ENCODE measurements at places on chromosomes 4 and X.
A peak's percentile ranks its signal among the peaks of the same experiment; 100 is the strongest.

DNA sequence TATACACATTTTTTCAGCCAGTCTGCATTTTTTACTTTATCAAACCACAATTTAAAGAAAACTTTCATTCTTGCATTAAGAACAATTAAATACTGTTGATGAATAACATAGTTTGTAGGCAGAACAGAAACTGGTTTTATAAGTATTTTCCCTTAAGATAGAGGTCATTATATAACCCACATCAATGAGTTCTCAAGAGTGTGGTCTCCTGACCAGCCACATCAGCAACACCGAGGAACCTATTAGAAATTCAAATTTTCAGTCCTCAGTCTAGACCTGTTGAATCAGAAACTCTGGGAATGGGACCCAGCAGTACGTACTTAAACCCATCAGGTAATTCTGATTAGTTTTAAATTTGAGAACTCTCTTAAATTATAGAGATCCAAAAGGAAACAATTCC lies 299.6 kb upstream of the ARSJ start:
- no peak for DNase-seq

DNA sequence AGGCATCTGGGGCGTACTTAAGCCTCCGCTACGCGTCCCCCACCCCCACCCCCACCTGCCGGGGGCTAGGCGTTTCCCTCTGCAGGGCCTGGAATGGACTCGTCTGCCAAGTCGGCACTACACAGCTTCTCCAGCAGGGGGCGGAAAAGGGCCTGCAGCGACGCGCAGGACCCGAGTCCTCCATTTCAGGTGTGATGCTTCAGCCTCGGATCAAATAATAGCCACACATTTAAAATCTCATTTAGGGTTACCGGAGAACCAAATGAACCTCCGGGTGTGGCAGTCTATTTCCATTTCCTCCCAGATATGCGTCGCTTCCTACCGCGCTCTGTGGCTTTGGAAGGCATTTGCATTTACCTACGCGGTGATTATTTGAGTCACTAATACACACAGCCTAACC lies 2.9 kb downstream of the PAK3 start:
- no peak for DNase-seq

GRCh38 chr4:27085396-27085795 lies 224.8 kb downstream of the STIM2 start:
- DNase-seq, result no peak

GRCh38 chr4:168163106-168163505 lies 70.8 kb downstream of the ANXA10 start:
- DNase-seq, result no peak

- DNase-seq, result no peak
These were observed 36.0 kb downstream of the CLOCK start for GRCh38 chr4:55510685-55511084.

DNA sequence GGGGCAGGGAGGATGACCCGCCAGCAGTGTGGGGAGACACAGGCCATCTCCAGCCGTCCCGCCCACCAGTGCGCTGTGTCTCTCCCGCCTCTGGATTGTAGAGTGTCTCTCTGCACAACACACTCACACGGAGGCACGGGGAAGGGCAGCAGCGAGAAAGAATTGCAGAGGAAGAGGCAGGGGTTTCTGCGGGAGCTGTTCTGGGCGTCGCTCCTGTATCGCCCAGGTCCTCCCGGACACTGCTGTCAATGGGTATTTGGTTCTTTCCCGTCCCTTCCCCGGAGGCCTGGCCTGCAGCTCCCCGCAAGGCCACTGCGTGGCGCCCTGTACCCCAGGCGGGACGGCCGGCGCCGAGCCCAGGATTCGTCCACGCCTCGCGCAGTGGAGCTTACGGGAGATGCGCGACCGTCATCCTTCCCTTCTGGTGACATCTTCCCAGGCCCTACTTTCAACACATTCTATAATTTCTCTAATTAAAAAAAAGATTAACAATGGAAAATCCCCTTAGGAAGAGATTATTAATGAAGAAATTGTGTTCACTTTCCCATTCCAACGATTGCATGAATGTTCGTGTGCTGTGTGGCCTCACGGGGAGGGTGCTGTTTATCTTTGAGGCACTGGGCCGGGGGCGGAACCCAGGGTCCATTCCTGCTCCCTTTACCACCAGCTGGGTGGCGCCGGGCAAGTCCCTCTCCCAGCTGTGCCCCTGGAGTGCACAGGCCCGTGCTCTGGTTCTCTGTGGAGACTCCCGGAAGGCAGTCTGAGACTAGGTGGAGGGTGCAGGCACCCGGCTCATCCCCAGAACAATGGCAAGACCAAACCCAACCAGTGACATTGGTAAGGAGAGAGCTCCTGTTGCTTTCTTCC lies 95.7 kb downstream of the CPZ start:
- peak; percentile 34 for DNase-seq

- no peak for DNase-seq
These were observed 392.4 kb upstream of the ATOH1 start for GRCh38 chr4:93436000-93436626.

DNA sequence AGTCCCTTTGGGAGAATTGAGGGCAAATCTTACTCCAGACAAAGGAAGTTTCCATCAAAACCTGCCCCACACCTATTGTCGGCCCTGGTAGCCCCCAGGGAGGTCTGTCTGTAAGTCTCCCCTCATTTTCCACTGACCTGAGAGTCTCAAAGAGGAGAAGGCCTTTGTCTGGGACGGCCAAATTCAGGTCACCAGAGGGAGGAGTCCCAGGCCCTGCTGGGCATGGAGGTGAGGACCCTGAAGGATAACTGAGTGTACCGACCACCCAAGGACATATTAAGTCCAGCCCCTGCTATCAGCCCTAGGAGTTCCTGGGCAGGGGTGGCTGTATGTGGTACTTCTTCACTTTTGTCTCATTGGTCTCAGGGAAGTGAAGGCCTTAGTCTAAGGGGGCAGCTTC lies 229.9 kb downstream of the FGF13 start:
- no peak for DNase-seq

GRCh38 chr4:125486351-125486750 lies 171.6 kb downstream of the FAT4 start:
- DNase-seq, result no peak

DNA sequence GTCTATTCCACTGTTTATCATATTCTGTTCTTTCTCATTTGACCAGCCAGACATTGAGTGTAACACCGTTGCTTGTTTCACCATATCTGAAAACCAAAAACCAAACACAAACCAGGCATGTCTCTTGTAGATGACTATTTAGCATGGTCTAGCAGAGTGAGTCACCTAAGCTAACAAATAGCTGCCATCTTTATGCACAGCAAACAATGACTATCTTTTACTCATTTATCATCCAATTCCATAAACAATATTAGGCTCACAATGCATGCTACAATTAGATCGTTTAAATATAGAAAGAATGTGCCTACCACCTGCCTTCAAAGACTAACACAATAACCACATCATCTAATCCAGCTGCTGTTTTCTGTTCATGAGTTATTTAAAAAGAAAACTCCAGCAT lies 495.4 kb downstream of the PCDH19 start:
- no peak for DNase-seq

GRCh38 chr4:67366311-67366861 lies 178.9 kb downstream of the CENPC start:
- no peak for DNase-seq

- no peak for DNase-seq
These were observed 643 bp downstream of the FHL1 start for GRCh38 chrX:136147976-136148375.

DNA sequence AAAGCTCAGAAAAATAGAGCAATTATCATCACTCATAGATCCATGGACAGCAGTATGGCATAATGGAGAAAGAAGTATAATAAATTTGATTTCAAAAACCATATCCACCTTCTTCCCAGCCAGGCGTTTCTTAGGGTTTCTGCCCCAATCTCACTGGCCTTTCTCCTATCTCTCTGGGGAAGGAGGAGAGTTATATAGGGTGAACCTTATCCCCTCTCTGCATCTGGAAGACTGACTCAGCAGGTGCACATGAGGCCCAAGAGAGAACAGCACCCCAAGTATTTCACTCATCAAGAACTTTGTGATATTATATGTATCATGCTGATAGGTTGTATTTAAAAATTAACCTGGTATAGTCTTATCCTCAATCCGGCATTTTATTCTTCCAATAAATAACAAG lies 318.8 kb upstream of the RASGEF1B start:
- no peak for DNase-seq

DNA sequence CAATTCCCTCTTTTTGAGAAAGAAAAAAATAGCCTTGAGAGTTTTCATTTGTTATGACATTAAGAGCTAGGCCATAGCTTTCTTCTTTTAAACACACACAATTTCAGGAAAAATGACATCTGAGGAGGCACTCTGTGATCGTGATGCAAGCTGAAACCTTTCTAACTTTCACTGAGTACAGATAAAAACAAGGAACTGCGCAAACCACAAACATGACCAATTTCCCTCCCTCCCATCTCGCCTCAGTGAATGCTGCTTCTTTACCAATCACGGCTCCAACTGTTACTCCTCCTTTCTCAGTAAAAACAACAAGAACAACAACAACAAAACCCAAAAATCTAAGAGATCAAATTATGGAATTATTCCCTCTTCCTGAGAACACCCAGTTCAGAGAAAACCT lies 626.8 kb downstream of the TLL1 start:
- no peak for DNase-seq

- no peak for DNase-seq
These were observed 49.3 kb upstream of the CLCN4 start for GRCh38 chrX:10107483-10107882.

DNA sequence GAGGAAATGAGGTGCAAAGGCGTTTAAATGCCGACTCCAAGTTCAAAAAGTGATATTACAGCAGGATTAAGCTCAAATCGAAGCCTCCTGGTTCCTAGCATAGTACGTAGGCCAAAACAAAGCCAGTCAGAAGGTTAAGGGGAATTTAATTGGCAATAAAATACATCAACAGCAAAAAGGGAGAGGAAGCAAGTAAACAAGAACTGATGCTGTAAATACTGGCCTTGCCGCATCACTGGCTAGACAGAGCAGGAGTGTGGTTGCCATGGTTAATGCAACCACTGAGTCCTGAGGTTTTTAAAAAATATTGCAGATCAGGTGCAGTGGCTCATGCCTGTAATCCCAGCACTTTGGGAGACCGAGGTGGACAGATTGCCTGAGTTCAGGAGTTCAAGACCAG lies 63.2 kb upstream of the FBXW7 start:
- DNase-seq, result no peak

DNA sequence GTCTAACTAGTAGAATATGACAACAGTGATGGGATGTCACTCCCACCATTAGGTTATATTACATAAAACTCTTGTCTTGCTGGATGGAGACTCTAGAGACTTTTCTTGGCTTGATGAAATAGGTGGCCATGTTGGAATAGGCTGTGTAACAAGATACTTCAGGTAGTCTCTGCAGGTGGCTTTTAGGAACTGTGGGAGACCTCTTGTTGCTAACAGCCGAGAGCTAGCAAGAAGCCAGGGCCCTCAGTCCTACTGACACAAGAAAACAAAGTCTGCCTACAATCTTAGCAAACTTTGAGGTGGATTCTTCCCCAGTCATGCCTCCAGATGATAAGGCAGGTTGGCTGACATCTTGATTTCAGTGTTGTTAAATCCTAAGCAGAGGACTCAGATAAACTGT lies 72.5 kb downstream of the GNL3L start:
- DNase-seq, result no peak

GRCh38 chrX:39491548-39492297 lies 606.0 kb downstream of the BCOR start:
- no peak for DNase-seq

DNA sequence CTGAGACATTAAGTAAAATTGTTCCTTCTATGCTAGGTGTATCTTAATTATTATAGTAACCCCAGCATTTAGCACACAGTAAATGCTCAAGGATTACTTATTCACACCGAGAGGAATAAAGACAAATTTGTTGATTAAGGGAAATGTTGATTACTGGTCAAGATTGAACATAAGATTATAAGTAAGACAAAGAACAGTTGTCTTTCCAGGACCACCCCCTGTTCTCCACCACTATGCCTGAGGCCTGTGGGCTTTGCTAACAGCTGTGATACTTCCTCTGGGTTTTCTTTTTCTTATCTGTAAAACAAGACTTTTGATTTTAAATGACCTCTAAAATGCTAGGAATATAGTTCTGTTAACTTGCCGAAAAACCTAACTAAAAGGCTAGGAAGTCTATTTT lies 128.0 kb downstream of the DCLK2 start:
- no peak for DNase-seq

- no peak for DNase-seq
These were observed 80.2 kb downstream of the ANKRD17 start for GRCh38 chr4:73178389-73178788.

DNA sequence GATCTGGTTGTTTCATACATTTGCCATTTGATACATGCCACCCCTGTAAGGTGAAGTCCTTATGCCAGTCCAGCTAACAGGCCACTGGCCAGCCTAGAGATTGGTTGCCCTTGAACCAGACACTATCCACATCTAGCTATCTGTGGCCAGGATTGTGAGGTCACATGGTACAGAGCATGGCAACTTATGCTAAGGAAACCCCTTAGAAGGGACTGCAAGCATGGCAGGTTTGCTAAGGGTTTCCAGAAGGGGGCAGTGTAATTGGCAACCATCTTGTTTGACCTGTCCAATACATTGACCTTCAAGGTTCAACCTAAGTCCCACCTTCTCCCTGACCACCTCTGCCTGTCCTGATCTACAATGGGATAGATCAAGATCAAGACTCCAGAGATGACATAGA lies 47.5 kb downstream of the SMC1A start:
- no peak for DNase-seq

DNA sequence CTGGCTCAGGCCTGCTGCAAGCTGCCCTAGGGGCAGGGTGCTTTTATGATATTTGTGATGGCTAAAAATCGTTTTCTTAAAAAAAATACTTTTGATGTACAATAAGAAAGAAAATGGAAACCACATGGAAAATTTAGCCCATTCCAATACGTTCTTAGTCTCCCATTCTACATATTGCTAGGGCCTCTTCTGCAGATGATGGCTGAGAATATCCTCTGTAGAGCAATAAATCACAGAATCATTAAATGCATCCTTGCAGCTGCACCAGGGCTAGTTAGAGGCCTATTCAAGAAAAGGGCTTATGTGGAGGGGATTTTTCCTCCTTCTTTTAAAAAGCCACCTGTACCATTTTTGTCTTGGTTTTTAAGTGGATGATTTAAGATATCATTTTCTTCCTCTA lies 97.6 kb upstream of the C1GALT1C1 start:
- no peak for DNase-seq

DNA sequence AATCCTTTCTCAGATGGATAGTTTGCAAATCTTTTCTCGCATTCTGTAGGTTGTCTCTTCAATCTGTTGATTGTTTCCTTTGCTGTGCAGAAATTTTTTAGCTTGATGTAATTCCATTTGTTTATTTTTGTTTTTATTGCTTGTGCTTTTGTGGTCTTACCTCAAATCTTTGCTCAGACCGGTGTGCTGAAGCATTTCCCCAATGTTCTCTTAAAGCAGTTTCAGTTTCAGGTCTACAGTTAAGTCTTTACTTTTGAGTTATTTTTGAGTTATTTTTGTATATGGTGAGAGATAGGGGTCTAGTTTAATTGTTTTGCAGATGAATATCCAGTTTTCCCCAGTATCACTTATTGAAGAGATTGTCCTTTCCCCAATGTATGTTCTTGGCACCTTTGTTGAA lies 18.2 kb upstream of the SLC25A14 start:
- no peak for DNase-seq

- no peak for DNase-seq
These were observed 3.4 kb downstream of the ATP1B4 start for GRCh38 chrX:120365320-120365719.
